ENCODE measurements at places on chromosomes 6 and 20.
A peak's percentile ranks its signal among the peaks of the same experiment; 100 is the strongest.

GRCh38 chr6:169940481-169941271 lies 189.3 kb downstream of the ERMARD start:
- no peak for DNase-seq

DNA sequence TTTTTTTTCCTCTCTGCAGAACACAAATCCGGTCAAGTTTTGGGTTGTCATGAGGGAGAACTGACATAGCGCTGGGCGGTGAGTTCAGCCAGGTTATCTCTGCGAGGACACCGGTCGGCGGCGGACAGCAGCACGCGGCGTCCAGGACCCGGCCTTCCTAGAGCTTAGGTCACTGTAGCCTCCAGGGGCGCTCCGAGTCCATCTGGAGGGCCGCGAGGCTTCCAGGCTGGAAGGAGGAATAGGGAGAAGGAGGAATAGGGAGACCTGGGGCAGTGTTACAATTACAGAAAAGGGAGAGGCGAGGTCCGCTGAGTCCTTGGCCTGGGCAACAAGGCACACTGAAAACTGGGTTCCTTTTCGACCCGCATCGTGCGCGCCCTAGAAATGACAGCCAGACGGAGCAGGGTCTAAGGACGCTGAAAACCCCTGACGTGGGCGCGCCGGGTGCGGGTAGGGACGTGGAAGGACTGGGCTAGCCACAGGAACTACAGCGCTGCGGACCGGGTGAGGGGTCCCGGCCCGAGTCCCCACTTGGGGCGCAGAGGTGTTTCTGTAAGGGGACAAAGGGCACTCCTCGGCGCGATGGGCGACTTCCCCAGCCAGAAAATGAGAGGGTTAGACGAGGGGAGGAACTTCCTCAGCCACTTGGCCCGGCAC lies 536 bp upstream of the FNDC1 start:
- DNase-seq, result peak; percentile 26

GRCh38 chr20:24795436-24795835 lies 153.6 kb upstream of the CST7 start:
- no peak for DNase-seq

- DNase-seq, result no peak
Measured at GRCh38 chr6:92231171-92231701, 1188.1 kb downstream of the EPHA7 start.

DNA sequence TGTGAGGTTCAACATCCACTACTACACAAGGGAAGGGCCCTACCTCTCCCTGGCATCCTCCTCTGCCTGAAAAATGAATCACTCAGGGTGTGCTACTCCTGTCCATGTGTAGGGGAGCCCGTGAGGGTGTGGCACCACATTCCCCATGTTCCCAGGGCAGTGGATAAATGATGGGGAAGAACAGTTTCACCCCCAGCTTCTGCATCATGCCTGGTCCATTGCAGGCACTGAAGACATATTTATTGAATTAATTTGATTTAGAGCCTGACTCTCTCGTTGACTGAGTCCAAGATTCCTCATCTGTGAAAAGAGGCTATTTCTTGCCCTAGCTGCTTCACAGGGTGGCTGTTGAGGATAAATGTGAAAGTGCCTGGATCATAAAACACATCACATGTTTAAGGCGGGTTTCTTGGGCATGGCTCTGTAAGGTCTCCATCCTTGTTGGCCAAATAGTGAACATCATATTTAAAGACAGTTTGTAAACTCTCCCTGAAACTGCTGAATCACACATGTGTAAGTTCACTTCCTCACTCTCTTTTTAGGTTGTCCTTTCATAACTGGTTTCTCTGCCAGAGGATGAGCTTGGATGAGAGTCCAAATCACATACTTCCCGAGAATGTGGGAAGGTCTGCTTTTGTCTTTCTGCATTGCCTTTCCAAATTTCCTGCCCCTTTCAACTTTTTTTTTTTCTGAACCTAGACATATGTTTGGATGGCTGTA lies 79.7 kb upstream of the FYN start:
- DNase-seq, result no peak

DNA sequence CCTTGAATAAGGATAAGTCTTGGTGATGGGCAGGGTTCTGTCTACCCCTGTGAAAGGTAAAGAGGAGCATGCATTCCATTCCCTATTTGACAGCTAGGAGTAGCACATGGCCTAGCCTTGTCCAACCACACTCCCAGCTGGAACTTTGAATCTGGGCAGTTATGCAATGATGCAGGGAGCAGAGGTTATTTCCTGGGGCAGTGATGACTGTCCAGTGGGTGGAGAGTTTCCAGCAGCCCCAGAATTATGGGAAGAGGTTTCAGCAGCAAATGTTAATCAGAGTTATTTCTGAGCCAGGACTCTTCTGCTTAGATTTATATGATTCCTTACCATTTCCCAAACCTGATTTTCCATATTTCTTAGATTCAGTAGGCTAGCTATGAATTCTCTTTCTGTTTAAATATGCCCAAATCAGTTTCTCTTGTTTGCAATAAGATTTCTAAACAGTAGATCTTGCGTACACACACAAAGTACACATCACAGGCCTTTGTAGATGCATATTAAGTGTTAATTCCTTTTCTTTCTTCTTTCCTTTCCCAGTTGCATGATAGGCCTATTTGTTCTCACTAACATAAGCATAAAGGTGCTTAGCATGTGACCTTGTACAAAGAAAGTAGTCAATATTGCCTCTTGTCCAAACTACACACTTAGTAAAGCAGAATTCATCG lies 17.3 kb upstream of the TXLNB start:
- no peak for DNase-seq

DNA sequence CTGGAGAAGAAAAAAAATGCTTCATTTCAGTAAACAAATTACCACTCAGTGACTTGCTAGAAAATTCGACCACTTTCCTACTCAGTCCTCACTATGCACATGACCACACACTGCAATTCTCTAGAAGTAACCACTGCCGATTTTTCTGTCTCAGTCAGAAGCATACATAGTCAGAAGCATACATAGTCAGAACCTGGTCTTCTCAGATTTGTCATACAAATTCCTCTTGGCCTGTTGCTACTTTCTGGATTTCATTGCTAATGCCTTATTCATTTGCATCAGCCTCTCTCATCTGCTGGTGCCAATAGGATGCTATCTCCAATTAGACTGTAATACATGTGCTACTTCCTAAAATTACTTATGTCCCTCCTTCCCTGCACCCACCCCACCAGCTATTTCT lies 10.2 kb upstream of the KIF16B start:
- DNase-seq, result no peak

GRCh38 chr20:38355161-38356012 lies 9.1 kb downstream of the LBP start:
- no peak for DNase-seq

GRCh38 chr6:64383277-64383676 lies 747.7 kb downstream of the PHF3 start:
- DNase-seq, result no peak

GRCh38 chr20:20477444-20478041 lies 109.6 kb downstream of the INSM1 start:
- DNase-seq, result no peak
